ENCODE measurements at places on chromosomes 3 and 15.

DNA sequence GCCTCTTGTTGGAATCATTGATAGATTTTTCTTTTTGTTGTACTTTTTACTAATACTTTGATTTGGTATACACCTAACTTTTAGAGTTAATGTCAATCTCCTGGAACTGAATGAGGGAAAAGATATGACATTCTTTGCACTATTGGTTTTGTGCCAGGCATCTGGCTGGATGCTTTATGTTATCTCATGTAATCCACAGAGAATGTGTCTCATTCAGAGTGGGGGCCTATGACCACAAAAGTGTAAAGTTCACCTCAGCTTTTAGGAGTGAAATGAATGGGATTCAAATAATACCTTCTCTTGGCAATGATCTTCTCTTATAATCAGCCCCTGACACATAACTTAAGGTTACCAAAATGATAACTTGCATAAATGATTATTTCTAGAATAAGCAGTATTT is 329.1 kb upstream of the ROPN1 start:
- DNase-seq: no peak

GRCh38 chr3:45981346-45982074 is 14.1 kb downstream of the FYCO1 start:
- no peak for DNase-seq

- no peak for DNase-seq
Measured at GRCh38 chr15:65038836-65039235, 6.4 kb upstream of the SLC51B start.

GRCh38 chr3:14902719-14903118 is 44.7 kb upstream of the NR2C2 start:
- no peak for DNase-seq

DNA sequence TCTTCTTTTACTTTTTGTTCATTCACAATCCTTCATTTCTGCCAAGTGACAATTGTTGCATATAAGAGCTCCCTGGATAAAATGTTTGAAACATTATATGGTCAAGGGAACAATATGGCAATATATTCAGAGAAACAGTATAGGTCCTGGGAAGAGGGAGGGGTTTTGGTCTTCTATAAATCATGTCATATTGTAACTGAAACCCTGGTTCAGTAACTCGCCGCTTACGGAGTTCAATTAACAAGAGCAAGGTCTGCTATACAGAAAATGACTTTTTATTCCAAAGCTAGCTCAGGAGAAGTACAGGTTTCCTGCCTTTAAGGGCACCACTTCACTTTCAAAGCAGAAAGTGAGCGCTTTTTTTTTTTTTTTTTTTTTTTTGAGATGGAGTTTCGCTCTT is 522.1 kb upstream of the TGFBR2 start:
- no peak for DNase-seq

DNA sequence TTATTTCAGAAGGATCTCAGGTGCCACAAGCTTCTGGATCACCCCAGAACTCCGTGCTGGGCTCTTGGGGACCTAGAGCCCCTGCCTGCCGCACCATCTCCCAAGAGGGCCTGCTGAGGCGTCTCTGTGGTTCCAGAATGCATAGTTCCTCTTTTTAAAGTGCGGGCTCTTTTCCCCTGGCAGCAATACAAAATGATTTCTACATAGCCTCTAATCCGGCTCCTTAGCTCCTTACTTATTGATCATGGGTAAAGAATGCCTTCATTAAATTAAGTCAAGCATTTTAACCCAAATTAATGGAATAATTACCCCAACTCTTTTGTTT is 121.9 kb downstream of the ATP10A start:
- DNase-seq: no peak

GRCh38 chr3:71503525-71504249 is 79.8 kb downstream of the FOXP1 start:
- no peak for DNase-seq

GRCh38 chr3:133362539-133362938 is 37.3 kb upstream of the BFSP2 start:
- DNase-seq: no peak

DNA sequence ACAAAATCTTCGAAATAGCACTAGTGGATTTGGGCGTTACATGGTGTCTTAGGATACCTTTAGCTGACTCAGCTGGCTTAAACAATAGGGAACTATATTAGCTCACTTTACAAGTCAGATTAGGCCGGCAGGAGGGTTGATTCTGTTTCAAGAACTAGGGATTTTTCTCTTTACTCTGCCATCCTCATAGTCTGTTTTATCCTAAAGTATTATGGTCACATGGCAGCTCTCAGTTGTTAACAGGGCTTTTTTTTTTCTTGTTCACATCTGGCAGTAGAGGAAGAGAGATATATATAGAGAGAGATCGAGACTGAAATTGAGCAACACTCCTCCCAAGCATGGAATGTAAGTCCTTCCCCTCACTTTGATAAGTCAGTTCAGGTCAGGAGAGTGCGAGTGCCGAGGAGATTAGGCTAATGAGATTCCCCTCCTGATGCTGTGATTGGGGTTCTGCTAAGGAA is 32.9 kb downstream of the CHP1 start:
- no peak for DNase-seq

DNA sequence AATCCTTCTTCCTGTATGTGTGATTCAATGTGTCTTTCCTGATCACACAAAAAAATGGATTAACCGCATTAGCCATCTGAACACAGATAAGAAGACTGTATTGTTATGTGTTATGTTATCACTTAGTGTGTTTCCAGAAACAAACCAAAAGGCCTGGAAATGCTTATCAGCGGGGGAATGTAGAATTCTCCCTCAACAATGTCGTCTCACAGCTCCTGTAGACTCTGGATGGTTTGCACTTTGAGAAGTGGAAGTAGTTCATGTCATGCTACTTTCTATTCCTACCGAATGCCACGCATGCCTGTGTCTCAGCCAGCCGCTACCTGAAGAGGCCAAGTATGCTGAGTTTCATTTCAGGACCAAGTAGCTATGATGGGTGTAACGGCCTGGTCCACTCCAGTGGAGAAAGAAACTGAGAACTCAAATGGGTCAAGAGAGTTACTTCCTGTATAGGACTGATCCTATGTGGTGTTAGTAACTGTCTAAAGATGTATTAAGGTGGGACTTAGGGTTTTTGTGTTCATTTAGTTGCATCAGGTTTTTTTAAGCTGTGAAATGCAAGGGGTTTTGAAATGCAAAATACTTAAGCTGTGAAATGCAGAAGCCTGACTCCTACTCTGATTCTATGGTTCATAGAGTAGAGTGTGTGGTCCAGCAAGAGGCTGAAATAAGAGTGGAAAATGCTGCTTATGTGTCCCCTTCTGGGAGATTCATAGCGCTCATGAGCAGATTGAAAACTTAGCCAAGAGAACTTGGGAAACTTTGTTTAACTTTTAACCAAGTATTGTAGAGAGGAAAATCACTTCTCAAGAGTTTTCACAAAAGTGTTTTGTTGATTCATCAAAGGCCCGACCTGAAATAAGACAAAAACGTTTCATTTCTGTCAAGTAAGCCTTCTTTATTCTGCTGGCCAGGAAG is 118.5 kb upstream of the LMOD3 start:
- DNase-seq: no peak

GRCh38 chr3:32816439-32817256 is 1.1 kb upstream of the TRIM71 start:
- DNase-seq: no peak

- no peak for DNase-seq
Measured at GRCh38 chr3:143603774-143604173, 244.5 kb downstream of the SLC9A9 start.

DNA sequence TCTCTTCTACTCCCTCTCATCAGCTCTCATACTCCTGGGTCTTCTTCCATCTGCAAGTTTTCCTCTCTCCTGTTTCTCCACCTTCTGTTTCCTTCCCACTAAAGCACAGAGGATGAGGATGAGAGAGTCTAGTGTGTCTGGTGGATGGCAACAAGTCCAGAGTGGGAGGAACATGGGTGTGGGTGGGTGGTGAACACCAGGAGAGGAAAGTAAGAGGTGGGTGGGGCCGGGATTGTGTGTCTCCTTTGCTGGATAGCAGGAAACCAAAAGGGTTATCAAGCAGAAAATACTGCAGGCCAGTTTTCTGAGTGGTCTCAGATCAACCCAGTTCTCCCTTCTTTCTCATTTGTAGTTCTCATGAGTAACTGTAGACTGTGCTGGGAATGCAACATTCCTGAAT is 52.9 kb upstream of the EPHB1 start:
- DNase-seq: no peak

DNA sequence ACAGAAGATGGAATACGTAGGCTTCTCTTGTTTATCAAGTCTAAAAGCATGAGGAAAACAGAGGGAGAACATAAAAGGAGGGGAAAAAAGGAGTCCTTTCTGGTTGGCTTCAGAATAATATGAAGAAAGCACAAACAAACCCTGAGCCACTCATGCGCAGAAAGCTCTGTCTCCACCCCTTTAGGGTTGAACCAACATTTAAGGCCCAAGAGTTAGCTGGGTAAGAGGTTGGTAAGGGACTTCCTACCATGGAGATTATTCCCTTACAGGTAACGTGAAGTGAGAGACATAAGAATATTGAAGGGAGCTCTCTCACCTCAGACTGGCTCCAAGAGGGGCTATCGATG is 145.3 kb downstream of the RORA start:
- no peak for DNase-seq

DNA sequence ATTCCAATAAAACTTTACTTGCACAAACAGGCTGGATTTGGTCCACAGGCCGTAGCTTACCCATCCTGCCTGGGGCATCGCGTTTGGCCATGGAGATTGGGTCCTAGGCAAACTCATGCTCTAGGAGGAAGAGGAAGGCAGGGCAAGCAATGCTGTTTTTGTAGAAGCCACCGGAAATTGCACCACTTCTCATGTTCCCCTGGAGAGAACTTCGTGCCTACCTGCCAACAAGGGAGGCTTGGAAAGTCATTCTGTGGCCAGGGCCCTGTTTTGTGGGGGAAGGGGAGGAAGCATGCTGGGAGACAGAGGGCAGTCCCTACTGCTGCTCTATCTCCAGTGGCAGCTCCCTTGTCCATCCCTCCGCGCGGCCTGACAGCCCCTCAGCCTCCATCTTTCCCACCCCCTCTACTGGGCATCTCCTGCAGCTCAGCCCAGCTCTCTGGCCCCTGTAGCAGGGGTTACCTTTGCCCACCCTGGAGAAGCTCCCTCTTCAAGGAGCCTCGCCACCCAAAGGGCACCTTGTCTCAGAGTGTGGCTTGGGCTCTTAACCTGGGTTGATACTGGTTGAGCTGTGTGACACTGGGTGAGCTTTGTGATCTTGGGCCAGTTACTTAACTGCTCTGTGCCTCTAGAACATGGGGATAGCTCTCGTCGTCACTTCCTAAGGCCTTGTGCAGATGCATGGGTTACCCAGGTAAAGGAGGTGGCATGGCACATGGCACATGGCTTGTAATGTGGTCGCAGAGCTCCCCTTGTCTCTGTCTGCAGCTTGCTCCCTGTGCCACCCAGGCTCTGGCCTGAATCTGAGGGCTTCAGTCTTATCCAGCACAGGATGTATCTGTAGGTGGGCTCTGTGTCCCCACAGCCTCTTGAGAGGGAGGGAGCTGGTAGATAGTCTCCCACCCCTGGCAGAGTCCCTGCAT is 6.1 kb downstream of the ABTB1 start:
- DNase-seq: no peak

GRCh38 chr15:100134089-100134583 is 207.6 kb downstream of the ADAMTS17 start:
- no peak for DNase-seq

GRCh38 chr3:130462089-130462488 is 54.9 kb upstream of the COL6A6 start:
- DNase-seq: no peak

DNA sequence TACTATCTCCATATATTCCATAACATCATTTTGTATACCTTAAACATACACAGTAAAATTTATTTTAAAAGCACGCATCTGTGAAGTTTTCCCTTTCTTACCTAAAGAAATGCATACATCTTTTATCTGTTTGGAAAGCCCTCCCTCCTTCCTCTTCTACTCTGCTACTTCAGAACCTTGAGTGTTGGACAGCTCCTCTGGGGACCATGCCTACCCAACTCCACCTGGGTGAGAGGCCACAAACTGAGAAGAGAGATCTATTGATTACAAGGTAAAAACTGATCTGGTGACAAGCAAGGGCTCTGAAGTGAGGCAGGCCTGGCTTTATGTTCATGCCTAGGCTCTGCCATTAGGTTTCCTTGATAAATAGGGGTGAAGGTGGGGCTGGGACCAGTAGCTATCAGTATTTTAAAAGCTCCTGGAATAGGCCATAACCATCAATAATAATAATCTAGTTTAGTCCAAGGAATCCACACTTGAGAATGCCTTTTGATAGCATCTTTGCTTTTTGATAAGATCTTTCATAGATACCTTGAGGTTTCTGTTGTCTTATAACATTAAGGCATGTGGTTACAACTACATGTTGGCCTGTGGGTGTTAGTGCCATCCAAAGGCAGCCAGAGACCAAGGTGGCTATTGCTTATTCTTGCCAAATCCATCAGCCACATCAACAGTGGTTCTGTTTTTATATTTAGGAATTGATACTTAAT is 148.8 kb downstream of the KCNMB2 start:
- no peak for DNase-seq

DNA sequence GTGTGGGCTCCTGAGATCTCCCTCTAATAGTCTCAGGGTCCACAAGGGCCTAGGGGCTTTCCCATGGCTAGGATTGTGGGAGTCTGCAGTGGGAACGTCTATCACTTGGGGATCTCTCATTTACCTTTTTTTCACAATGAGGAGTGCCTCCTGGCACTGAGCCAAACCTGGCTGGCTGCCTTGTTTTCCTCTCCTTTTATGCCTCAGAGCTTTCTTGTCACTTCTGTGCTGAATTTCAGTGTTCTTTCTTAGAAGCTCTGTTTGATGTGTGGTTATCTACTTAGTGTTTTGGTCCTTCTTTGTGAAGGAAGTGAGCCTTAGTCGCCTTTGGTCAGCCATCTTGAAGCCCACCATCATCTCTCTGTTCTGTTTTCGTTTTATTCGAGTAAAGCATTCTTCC is 33.9 kb downstream of the DOCK3 start:
- no peak for DNase-seq

DNA sequence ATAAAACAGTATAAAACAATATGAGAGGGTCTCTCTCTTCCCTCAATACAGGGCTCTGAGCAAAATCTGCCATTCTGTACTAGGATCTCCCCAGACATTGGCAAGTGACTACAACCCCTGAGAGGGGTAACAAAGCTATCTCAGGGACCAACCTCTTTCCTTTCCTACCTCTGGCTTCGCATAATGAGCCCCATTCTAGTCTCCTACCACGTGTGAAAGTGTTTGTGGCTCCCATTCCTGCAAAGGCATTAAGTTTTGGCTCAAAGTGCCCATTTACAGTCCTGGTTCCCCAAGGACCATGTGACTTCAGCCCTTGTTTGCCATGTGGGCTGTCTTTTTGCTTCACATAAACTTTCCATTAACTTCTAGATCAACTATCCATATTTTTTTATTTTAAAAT is 46.4 kb downstream of the SCN11A start:
- DNase-seq: no peak

DNA sequence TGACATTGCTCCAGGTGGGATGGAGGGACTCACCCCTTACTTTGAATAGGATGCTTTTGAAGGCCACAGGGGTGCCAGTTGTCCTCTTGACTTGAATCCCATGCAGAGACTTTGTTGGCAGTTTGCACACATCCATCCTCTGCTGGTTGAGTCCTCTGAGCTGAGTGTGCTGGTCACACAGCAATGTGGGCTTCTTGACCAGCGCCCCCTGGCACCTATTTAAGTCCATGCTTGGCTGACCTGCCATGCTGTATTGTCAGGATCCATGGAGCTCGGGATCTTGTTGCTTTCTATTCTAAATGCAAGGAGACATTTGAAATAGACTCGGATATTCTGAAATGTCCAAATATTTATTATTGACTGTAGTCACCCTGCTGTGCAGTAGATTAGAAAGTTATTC is 19.8 kb downstream of the RAB7A start:
- DNase-seq: no peak
